ENCODE measurements at places on chromosomes 5 and 9.

- DNase-seq, result no peak
These were observed 36.3 kb downstream of the GDA start for GRCh38 chr9:72185561-72185960.

- DNase-seq, result no peak
These were observed 37.4 kb downstream of the KIF2A start for GRCh38 chr5:62343428-62343827.

DNA sequence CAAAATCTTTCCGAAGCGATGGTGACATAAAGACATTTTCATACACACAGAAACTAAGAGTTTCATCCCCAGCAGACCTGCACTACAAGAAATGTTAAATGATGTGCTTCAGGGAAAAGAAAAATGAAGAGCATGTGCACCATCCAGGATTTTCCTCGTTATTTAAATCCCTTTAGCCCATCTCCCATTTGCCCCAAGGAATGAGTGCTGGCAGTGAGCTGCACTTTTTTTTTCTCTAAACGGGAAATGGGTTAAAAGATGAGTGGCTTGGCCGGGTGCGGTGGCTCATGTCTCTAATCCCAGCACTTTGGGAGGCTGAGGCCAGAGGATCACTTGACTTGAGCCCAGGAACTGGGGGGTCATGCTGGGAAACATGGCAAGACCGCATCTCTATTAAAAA lies 6.8 kb upstream of the LRRC14B start:
- DNase-seq, result peak; percentile 10

DNA sequence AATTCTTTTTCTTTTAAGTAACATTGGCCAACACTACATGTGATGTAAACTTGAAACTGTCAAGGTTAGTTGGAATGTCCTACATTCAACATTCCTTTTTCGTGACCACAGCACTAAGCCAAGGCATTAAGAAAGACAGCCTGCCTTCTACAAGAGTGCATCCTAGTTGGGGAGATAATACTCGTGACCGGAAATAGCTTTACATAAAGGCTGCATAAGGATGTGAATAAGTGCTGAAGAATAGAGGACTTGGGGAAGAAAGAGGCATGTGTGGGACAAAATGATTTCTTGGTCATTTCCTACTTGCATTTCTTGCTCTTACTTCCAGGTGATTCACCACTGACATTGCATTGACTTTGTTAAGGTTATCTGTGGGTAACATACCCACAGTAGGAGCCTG lies 282.0 kb downstream of the DMRT2 start:
- DNase-seq, result no peak

DNA sequence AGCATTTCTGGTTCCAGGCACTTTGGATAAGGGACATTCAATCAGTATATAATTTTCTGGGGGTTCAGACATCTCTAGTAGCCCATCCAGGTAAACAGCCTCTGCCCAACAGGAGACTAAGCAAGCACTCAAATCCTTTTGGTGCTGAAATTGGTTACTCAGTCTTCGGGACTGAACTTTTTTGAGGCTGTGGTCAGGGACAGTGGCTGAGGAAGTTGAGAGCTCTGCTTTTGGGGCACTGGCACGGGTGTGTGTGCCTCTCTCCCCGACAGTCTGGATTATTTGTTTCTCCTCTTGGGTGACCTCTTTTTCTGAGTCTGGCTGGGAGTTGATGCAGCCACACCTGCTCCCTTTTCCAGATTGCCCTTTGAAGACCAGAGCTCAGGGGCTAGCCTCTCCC lies 47.6 kb downstream of the ACER2 start:
- DNase-seq, result no peak

GRCh38 chr9:92961627-92962302 lies 14.4 kb downstream of the FGD3 start:
- DNase-seq, result no peak

DNA sequence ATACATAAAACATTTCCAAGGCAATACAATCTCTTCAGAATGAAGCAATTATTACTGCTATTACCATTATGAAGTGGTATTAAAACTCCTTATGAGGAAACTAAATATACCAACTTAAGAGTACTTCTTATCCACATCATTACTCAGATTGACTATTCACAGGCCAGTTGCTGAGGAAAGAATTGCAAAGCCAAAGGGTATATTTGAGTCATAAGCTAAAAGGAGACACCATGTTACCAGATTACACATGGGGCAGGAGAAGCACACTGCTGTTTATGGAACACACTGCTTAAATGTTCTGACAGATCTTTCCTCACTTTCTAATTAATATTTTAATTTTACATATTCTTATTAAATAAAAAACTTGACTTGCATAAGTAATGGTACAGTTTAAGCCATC lies 1726.4 kb upstream of the NUDT12 start:
- no peak for DNase-seq

DNA sequence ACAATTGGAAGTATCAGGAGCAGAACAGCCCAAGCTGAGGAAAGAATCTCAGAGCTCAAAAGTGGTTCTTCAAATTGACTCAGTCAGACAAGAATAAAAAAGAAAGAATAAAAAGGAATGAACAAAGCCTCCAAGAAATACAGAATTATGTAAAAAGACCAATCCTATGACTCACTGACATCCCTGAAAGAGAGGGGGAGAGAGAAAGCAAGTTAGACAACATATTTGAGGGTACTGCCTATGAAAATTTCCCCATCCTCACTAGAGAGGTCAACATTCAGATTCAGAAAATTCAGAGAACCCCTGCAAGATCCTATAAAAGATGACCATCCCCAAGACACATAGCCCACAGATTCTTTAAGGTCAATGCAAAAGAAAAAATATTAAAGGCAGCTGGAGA lies 173.2 kb downstream of the ALDH1A1 start:
- DNase-seq, result no peak

DNA sequence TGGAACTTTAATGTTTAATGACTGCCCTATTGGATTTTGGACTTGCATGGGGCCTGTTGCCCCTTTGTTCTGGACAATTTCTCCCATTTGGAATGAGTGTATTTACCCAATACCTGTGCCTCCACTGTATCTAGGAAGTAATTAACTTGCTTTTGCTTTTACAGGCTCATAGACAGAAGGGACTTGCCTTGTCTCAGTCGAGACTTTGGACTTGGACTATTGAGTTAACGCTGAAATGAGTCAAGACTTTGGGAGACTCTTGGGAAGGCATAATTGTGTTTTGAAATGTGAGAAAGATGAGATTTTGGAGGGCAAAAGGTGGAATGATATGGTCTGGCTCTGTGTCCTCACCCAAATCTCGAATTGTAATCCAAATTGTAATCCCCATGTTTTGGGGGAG lies 368.2 kb downstream of the PDE4D start:
- DNase-seq, result no peak

GRCh38 chr9:133378408-133378962 lies 2.3 kb downstream of the STKLD1 start:
- DNase-seq, result no peak

DNA sequence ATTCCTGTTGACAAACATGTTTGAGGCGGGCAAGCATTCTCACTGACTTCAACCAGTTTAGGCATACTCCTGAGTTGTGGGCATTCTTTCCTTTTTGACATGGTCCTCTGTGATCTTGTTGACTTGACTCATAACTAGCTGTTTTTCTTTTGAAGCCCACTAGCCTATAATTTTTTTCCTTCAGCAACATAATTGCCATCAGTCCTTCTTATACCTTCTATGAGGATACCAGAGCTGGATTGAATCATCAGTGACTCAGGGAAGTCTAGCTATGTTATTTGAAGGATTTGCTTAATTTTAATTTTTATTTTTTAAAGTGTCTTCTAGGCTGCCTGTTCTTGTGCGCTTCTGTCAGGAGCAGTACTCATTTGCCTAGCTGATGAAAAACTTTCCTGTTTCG lies 259.5 kb downstream of the NR3C1 start:
- no peak for DNase-seq

GRCh38 chr5:54718656-54719055 lies 201.1 kb downstream of the SNX18 start:
- no peak for DNase-seq

- peak; percentile 1 for DNase-seq
These were observed 37.7 kb upstream of the STXBP1 start for GRCh38 chr9:127574072-127574993.

DNA sequence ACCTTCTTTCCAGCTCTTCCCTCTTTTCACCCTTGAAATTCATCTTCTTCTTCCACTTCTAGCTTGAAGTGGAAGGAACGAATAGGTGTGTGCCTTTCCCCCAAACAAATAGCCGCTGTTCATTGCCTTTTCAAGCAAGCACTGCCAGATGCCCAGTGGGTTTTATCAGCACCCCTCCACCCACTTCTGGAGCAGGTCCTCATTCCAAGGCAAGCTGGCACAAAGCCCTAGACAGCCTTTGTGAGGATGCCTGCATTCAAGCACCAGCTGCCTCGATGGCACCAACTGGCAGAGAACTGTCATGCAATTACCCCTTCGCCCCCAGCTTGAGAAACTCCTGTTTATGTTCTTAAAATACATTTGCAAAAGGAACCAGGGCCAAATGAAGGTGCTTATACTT lies 36.5 kb downstream of the SERINC5 start:
- DNase-seq, result no peak

- no peak for DNase-seq
These were observed 31.7 kb upstream of the STXBP1 start for GRCh38 chr9:127580366-127580765.

- DNase-seq, result no peak
These were observed 113.0 kb downstream of the SMARCA2 start for GRCh38 chr9:2128141-2128540.

- no peak for DNase-seq
These were observed 292.8 kb downstream of the YTHDC2 start for GRCh38 chr5:113806250-113806649.

- DNase-seq, result no peak
These were observed 105.3 kb downstream of the THBS4 start for GRCh38 chr5:80140496-80140895.

DNA sequence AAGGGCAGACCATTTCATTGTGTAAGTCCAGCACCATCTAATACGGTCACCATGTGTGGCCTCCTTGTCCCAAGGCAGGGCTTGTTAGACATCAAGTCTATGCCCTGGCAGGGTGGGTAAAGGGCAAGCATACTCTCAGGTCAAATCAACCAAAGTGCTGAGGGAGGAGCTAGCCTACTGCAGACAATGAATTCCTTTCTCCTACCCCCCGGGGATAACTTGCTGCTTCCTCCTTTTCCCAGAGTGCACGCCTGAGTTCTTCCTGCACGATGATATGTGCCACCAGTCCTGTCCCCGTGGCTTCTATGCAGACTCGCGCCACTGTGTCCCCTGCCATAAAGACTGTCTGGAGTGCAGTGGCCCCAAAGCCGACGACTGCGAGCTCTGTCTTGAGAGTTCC lies 71.4 kb downstream of the RFK start:
- no peak for DNase-seq

DNA sequence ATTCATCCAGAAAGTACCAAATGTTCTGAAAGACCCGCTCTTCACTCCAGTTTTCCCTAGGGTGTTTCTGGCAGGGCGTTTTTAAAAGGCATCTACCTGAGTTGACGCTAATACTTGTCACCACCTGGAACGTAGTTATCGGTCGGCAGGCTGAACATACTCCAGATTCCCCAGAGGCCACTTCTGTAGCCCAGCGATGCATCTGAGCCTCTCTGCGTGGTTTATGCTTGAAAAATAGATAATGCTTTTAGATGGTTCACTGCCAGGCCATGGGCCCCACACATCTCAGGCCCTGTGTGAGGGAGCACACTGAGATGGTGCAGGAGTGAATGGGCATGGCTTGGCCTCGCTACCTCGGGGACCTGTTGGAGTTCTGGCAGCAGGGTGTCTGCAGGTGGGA lies 33.0 kb upstream of the NCS1 start:
- DNase-seq, result peak; percentile 23

GRCh38 chr5:160978944-160979343 lies 126.9 kb upstream of the ATP10B start:
- no peak for DNase-seq

GRCh38 chr5:138985256-138985655 lies 110.1 kb upstream of the LRRTM2 start:
- DNase-seq, result no peak

DNA sequence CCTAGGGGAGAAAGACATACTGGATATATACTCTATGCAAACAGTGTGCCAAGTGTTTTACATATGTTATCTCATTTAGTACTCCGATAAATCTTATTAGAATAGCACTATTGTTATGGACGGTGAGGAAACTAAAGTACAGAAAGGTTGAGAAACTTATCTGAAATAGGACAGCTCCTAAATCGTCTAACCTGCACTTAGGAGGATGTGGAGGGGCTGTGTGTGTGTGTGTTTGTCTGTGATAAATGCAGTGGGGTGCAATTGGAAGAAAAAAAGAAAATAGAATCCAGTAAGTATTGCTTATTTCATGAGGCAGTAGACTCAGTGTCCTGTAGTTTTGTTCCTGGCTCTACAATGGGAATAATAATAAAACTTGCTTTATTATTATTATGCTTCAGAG lies 106.4 kb upstream of the IL6ST start:
- DNase-seq, result no peak

GRCh38 chr5:6287176-6287575 lies 91.2 kb downstream of the MED10 start:
- DNase-seq, result no peak

- DNase-seq, result no peak
These were observed 670 bp downstream of the EDIL3 start for GRCh38 chr5:84383816-84384603.

DNA sequence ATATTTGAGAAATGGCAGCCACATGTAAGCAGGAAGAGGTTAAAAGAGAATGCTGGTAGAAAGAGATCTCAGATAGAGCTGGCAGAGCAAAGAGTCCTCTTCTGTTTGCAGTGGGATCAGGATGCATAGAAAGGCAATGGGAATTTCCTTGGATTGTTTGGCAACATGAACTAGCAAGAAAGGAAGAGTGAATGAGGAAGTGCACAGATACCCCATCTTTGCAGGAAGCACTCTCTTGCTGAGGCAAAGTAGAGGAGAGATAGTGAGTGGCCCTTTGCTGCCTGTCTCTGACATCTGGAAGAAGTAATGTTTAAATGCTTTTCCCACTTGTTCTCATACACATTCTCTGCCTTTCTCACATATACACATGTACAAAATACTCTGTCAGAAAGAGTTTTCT lies 14.5 kb downstream of the FKTN start:
- DNase-seq, result no peak

GRCh38 chr5:7925961-7926695 lies 57.2 kb downstream of the MTRR start:
- DNase-seq, result no peak

DNA sequence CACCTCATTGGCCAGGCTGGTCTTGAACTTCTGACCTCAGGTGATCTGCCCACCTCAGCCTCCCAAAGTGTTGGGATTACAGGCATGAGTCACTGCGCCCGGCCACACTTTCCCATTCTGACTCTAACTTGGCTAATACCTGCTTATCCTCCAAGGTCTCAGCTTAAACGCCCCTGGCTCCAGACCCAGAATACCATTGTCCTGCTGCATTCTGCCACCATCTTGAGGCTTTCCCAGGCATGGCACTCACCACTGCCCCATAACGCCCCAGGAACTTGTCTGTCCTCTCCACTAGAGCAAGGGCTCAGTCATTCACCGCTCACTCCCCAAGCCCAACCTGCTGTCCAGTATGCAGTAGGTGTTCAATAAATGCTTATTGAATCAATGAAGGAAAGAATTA lies 39.8 kb downstream of the CAMK2A start:
- no peak for DNase-seq

DNA sequence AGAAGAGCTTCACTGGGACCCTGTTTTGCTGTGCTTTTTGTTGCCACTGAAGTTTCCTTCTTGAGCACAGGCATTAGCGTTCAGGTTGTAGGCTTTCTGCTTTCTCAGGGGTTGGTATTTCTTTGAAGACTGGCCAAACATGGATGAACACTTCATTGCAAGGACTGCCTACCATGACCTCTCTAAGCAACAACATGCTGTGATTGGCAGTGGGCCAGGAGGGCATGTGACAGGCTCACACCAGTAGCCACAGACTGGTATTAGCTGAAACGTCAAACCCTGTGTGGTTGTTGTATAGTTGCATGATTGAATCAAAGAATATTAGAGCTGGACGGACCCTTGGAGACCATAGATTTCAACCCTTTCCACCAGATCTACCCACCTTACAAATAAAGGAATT lies 20.0 kb upstream of the MLANA start:
- DNase-seq, result no peak
